Renal pelvis (tissue), 12 donors: ENCODE measurements at places on chromosomes 3 and 15. TPM values are rescaled to one million over a fixed set of nuclear protein-coding genes. Genes with fewer than 3 reads are reported as not detected.

Gene GCSAM
- polyA plus RNA-seq = 1.3 TPM

- DNase-seq = no peak
Measured at GRCh38 chr3:171592786-171593185, 132.6 kb upstream of the TNIK start.

Gene FBXL2
- 25.3 TPM for polyA plus RNA-seq

- no peak for DNase-seq
Measured at GRCh38 chr3:143215059-143215458, 95.5 kb downstream of the CHST2 start.
